ENCODE measurements at places on chromosomes 3 and 15.

GRCh38 chr15:69089258-69089657 lies 71.2 kb upstream of the GLCE start:
- DNase-seq, result no peak

DNA sequence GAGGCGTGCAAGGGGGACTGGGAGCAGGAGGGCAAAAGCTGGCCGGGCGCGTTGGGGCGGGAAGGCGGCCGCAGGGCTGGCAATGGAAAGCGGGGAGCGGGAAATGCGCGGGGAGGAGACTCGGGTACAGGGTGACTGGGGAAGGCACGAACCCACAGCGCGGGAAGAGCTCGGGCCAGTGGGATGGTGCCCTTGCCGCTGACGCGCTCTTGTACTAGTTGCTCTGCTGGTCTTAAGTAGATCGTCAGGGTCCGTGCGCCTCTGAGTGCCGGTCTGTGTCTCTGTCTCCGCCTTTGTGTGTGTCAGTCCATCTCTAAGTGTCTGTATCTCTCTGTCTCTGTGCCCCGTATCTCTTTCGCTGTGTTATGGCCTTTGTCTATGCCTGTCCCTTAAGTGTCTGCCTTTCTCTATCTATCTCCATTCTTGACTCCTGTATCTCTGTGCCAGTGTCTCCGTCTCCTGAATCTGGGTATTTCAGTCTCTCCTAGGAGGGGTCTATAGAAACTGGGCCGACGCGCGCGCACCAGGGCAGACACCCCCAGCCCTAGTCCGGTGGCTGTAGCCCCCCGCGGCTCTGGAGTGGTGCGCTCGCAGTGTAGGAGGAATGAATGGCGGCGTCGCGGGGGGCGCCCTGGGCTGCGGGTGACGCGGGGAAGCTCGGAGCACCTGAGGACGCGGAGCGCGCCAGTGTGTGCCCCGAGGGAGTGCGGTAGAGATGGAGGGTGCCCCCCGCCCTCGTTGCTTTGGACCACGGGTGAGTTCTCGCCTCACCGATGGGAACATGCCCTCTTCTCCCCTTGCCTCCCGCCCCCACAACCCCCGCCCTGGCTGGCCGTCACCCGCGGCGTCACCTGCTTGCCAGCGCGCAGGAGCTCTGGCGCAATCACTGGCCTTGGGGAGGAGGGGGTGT lies 756 bp upstream of the CAMK2N2 start:
- DNase-seq, result no peak

DNA sequence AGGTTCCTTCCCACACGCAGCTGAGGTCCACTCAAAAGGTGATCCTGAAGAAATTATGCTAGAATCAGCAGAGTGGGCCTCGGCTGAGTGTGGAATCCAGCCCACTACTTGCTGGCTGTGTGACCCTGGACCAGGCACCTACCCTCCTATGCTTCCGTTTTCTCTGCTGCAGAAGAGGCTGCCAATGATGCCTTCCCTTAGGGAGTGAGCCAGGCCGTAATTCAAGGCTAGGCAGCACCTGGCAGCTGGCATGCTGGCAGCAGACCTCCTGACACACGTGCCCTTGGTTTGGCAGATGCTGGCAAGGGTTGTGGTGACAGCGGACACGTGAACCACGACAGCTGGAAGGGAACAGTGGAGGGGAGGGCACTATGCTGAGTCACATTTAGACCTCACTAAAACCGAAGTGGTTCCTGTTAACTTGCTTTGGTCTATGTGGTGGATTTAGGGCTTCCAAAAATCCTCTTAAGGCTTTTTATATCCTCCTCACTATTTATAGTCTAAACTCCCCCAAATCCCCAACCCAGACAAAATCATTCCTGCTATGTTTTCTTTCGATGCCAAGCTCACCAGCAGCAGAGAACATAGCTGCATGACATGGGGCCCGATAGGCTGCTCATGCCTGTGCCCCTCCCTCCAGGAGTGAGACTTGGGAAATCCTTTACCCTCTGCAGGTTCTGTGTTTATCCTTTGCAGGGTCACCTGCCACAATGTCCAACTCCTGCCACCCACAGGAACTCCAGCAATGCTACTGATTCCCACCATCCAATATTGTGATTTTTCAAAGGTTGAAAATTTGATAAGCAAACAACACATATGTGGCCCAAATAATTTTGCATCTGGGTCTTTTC lies 10.6 kb upstream of the PCSK6 start:
- peak; percentile 72 for DNase-seq

DNA sequence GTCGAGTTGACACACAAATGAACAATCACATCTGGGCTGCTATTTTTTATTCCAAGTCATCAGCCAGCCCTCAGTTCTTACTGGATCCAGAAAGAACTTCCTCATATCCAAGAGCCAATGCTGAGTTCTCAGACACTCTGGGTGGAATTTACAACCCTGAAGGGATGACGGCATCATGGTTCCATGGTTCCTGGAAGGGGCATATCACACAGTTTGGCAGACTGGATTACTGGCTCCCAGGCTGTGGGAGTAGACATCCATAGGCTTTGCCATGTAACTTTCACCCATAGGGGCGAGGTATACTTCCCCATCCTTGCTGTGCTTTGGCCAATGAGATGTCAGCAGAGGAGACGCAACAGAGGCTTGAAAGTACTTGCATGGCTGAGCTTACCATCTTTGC lies 26.9 kb upstream of the KBTBD12 start:
- DNase-seq, result no peak
